ENCODE measurements at places on chromosomes 12 and 14.

DNA sequence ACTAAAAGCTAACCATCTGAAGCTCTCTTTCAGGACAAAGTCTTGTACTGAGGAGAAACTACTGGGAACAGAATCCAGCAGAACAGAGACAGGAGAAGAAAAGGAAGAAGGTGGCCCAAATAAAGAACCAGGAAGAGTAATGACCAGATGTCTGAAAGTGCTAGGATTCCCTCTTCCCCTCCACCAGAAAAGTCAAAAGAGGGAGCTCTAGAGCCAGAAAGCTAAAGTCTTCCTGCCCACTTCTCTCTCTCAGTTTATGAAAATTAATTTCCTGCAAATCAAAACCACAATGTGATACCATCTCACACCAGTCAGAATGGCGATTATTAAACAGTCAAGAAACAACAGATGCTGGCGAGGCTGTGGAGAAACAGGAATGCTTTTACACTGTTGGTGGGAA, 47.2 kb downstream of the SPPL3 start:
- no peak for DNase-seq

GRCh38 chr14:68730348-68730747, 62.5 kb downstream of the ZFP36L1 start:
- DNase-seq = no peak

GRCh38 chr12:6310771-6311610, 509 bp downstream of the PLEKHG6 start:
- no peak for DNase-seq

GRCh38 chr12:24972078-24972477, 23.2 kb upstream of the BCAT1 start:
- DNase-seq = no peak

DNA sequence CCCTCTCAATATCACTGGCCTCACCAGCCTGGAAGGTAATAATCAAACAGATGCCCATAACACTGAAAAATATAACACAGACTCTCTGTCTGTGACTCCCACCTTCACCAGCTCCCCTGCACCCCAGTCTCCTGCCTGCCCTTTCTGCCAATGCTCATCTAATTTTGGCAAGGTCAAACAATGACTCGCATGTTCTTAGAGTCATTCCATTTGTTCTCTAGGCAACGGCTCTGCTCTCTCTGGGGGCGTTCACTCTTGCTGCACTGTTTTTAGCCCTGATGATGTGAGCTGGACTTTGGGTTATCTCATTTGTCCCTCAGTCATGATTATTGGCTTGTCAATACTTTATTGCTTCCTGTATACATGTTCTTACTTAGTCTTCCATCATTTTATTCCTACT, 691.8 kb downstream of the FLRT2 start:
- DNase-seq = no peak

- no peak for DNase-seq
Measured at GRCh38 chr12:51351913-51352532, 5.5 kb upstream of the CELA1 start.

GRCh38 chr14:35341751-35342488, 49.7 kb downstream of the PSMA6 start:
- DNase-seq = no peak

- no peak for DNase-seq
Measured at GRCh38 chr12:68158432-68158831, 1.1 kb downstream of the IFNG start.

DNA sequence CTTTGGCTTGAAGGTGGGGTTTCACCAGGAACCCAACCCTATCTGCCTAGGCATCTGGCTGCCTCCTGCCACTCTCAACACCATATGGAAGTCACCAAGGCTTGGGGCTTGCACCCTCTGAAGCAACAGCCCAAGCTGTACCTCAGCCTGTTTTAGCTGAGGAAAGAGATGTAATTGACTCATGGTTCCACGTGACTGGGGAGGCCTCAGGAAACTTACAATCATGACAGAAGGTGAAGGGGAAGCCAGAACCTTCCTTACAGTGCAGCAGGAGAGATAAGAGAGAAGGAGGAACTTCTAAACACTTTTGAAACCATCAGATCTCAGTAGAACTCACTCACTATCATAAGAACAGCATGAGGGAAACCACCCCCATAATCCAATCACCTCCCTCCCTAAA, 26.9 kb downstream of the GLIPR1L1 start:
- DNase-seq = no peak

- no peak for DNase-seq
Measured at GRCh38 chr14:105120056-105120455, 48.5 kb downstream of the JAG2 start.

DNA sequence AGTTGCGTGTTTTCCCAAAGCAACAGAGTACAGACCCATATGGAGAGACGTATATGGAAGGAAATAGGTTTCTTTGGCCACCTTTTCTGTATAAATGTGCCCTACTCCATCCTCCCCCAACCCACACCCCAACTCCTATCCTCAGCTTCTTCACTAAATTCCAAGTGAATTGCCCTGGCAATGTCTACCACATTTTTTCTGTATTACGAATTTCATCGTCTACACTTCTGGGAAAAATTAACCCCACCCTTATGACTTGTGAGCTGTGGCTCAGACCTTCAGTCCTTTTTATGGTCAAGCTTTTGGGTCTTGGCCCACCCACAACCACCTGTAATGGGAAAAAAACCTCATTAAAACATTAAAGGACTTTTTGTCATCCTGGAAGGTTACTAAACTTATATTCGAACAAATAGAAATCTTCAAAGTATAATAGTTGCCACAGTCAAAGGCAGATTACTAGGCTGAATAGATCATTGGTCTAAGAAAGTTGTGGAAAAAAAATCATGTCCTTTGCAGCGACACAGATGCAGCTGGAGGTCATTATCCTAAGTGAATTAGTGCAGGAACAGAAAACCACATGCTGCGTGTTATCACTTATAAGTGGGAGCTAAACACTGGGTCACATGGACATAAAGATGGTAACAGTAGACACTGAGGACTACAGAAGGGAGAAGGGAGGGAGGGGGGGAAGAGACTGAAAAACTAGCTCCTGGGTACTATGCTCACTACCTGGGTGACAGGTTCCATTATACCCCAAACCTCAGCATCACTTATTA, 15.7 kb upstream of the NFKBIA start:
- no peak for DNase-seq

- no peak for DNase-seq
Measured at GRCh38 chr12:12839873-12840579, 26.9 kb downstream of the DDX47 start.

DNA sequence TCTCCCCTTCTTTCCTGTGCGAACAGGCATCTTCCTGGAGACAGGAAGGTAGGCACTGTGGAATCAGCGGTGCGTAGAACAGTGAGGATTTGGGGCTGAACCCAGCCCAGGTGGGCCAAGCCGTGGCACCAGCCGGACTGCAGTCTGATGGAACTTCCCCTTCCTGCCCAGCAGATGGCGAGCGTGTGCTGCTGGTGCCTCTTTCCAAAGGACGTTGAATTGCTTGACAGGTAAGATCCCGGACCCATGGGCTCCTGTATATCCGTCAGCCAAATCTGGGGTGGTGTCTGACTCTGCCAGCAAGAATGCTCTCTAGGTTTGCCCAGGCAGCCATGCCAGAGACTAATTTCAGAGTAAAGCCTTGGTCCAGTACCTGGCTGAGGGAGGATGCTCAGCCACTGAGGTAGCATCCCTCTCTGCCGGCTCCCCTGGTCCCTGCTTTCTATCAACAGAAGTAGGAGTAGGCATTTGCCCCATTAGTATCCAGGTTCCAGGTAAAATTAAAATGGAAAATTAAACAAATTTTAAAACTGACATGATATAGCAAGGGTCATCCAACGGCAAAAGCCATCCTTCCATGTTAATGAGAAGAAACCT, 21.1 kb upstream of the KCNA5 start:
- no peak for DNase-seq

- no peak for DNase-seq
Measured at GRCh38 chr12:89918172-89918846, 209.7 kb upstream of the ATP2B1 start.

Data from keratinocyte (primary cell).